ENCODE measurements at places on chromosomes 12 and 14.

DNA sequence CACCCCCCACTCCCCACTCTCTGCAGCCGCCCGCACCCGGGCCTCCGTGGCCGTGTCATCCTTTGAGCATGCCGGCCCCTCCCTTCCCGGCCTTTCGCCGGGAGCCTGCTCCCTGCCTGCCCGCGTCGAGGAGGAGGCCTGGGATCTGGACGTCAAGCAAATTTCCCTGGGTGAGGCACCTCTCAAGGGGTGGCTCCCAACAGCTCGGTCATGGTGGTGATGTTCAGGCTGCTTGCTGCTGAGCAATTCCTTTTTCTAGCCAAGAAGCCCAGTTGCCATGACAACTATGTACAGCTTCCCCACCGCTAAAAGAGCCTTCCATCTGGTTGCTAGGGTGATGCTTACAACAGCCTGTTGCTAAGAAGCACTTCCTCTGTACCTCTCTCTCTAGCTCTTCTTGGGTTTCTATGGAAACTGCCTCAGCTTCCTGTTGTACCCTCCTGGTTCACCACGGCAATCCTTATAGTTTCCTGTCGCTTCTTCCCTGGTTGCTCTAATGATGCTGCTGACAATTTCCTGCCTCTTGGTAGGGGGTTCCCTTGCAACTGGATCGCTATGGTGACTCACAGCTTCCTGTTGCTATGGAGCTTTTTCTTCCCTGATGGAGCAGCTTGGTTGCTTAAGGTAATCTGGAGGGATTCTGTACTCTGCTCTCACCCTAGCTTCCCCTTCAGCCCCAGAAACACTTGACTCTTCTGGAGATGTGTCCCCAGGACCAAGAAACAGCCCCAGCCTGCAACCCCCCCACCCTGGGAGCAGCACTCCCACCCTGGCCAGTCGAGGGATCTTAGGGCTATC lies 11.0 kb downstream of the ZNF219 start:
- DNase-seq: no peak

DNA sequence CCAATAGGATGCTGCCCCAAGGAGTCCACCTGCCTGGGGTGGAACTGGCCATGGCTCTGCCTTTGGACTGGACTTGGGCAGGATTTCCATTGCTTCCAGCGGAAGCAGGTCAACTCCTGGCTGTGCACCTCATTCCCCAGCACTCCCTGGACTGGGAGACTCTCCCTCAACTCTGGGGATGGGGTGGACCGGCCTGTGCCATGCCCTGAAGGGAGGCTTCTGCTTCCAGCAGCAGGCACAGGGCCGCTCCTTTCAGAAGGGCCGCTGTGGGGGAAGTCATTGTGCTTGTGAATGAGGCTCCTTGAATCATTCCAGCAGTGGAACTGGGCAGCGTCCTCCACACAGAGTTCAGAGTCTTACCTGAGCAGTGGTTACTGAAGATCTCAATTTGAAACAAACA lies 23.0 kb downstream of the TCHP start:
- DNase-seq: no peak

DNA sequence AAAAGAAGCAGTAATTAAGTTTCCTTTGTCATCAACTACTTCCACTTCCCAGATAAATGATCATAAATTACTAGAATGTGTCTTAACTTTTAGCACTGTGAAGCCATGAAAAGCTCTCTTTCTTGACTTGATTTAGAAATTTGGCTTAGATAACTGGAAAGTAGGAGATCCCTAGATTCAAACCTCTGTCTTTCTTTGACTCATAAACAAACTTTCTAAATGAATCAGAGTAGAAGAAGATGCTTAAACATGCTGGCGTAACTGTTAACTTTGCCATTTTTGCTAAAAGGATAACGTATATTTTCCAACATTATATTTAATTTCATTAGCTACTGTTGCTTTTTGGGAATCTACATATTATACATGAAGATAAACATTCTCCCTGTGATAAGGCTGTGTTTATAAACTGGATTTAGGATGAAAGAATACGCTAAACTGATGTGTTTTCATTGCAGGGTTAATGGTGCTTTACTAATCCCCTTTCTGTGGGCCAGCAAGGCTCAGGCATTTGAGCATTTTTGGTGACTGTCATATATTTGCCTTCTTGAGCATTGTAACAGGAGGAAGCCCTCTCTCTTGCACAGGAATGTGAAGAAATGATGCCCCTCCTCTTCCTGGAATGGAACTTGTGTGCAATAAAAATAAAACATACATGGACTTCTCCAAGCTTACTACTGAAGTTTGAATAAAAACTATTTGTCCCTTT lies 301.4 kb downstream of the BMP4 start:
- no peak for DNase-seq

- no peak for DNase-seq
Observed at GRCh38 chr14:69183735-69184134, 7.6 kb upstream of the EXD2 start.

- DNase-seq: no peak
Observed at GRCh38 chr12:69512820-69513219, 42.6 kb downstream of the FRS2 start.

- DNase-seq: no peak
Observed at GRCh38 chr12:75047885-75048525, 161.6 kb downstream of the KCNC2 start.

DNA sequence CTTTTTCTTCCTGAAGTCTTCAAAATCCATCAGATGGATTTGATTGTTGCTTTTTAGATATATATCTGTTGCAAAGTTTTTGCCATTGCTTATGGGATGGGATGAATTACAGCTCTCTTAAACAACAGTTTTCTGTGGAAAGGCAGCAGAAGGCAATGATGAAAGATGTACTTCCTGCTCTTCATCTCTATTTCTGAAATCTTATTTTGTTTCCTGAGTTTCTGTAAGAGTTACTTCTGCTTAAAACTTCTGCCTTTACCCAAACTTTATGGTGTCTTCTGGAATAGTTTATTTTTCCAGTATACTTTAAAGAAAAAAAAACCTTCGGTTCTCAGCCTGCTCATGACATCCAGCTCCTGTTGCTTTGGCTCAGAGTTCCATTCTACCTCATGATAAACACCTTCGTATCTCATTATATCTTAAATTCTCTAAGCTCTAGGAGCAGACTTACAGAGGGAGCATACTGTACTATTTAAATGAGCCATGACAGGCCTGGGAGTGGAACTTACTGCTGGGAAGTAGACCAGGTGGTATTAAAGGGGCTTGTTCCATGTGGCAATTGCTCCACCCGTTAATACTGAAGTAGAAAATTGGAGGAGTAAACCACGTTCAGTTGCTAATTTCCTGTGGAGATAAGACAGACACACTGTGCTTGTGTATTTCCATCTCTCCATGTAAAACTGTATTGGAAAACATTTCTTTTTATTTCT lies 288.4 kb downstream of the FBXL14 start:
- DNase-seq: no peak

DNA sequence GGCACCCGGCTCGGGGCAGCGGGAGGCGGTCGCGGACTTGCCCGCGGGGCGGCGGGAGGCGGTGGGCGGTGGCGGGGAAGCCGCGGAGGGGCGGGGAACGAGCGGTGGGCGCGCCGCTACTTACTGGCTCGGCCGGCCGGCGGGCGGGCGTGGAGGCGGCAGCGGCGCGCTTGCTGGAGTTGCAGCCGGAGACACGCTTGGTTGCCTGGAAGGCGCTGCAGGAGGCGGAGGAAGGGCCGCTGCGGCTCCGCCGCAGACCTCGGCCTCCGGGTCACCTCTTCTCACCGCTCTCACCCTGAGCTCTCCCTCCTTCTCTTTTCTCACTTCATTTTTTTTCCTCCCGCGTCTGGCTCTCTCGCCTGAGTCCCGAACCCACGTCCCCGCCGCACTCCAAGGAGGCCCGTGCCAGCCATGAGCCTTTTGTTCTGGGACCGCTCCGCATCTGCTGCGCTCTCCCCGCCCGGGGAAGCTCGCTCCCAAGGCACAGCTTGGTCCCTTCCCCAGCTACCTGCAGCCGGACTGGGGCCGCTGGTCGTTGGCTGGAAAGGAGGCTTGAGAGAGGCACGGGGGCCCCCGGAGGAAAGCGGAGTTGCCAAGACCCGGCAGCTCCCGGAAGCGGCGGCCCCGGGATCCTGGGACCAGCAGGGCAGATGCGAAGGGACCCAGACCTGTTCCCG lies 592 bp upstream of the KCNK10 start:
- peak; percentile 57 for DNase-seq

DNA sequence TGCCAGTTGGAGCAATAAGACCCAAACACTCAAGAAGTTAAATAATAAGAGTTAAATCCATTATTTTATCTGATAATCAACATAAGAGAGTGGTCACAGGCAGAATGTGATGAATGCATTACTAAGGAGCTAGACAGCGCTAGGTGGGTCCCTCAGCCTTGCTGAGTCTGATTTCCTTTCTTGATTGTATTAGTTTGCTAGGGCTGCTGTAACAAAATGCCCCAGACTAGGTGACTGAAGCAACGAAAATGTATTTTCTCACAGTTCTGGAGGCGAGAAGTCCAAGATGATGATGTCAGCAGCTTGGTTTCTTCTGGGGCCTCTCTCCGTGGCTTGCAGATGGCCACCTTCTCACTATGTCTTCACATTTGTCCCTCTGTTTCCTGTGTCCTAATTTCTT lies 8.2 kb upstream of the CCDC177 start:
- no peak for DNase-seq

GRCh38 chr14:100383727-100384158 lies 60.6 kb downstream of the SLC25A47 start:
- DNase-seq: peak; percentile 68

GRCh38 chr12:88308825-88309224 lies 166.7 kb downstream of the TMTC3 start:
- DNase-seq: no peak

GRCh38 chr12:23049180-23049579 lies 424.2 kb downstream of the ETNK1 start:
- DNase-seq: no peak

- DNase-seq: peak; percentile 20
Observed at GRCh38 chr14:69859591-69859990, 19.6 kb upstream of the SMOC1 start.

DNA sequence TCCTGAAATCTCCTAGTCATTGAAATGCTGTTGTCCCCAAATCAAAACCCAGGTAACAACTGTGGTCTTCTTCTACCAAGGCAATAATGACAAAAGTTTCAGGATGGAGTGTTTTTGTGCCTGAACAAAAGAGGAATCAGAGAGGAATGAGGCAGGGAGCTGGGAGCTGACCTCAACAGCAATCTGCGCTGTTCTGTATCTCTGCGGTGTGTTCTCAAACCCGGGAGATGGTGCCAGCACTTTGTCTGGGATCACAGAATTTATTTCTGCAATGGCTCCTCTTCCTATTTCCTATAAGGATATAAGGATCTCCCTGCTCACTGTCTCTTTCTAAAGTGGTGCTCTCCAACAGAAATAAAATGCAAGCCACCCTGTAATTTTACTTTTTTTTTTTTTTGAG lies 449 bp upstream of the GLT8D2 start:
- no peak for DNase-seq

DNA sequence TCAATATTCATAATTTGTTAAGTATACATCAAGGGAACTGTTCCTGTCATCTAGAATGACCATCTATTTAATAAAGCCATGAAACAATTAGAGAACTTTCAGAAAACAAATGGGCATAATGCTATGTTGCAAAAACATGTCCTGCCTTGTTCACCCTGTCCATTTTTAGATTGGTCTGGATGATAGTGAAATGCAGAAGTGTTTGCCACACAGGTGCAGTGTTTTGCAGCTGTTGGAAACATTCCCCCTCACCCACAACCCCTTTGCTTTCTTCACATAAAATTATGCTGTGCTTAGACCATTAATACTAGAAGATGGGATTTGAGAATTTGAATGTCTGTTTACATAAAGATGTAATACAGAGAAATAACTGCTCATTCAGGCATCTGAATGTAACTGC lies 36.5 kb downstream of the LEMD3 start:
- DNase-seq: no peak

- DNase-seq: peak; percentile 75
Observed at GRCh38 chr14:21557084-21557901, 22.6 kb downstream of the OR10G3 start.

DNA sequence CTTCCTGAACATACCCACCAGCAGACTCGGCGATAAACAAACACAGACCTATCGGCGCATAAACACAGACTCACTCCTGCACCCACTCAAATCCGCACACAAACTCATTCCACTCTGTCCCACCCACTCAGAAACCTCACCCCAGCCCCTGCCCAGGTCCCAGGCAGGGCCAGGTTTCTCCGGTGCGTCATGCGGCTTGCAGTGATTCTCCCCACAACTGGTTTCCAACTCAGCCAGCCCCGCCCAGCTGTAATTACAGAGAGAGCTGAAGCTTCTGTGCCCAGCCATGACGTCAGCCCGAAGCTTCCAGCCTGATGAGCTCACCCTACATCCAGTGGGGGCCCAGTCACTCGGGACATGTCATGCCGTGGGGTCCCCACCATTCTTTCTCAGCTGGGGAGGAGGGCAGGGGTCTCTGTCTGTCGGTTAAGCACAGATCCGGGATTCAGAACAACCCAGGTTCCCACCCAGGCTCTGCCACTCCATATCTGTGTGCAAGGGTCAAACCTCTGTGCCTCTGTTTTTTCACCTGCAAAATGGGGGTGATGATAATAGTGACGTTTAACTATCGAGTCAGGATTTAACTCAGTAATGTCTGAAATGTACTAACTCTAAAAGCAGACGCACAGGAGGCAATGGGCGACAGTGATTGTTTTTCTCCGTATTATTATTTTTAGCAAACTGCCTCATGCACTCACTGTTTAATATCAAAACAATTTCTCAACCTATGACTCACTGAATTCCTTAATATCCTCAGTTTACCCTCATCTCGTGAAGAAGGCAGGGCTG lies 2.3 kb upstream of the HSPB8 start:
- peak; percentile 63 for DNase-seq

DNA sequence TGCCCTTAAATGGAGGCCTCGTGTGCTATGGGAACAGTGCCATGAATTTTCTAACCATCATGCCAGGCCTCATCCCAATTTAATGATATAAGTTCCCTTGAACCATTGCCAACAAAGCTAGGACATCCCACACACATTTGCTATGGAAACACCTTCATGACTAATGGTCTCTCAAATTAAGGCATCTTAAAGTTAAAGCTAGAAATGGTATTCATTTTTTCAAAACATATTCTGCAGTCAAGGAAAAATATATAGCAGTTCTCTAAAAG lies 117.3 kb downstream of the BTG1 start:
- DNase-seq: no peak

DNA sequence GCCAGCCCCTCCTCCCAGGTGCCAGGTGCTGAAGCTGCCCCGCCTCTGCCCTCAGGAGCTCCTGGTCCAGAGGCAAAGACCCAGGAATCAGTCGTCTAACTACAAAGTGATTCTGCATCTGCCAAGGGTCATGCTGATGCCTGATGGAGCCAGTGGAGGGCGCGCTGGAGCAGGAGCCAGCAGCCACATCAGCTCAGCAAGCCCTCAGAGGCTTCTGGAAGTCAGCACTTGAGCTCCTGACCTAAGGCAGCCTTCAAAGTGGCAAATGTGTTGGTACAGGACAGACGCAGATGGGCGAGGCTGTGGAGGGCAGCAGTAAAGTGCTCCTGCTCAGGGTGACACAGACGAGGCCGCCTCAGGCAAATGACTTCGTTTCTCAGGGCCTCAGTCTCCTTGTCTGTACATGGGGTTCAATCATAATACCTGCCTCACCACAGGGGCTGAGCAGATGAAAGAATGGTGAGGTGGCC lies 10.9 kb downstream of the C12orf43 start:
- peak; percentile 49 for DNase-seq

GRCh38 chr12:101915841-101916240 lies 38.5 kb downstream of the DRAM1 start:
- no peak for DNase-seq
